H4 (cell line): ENCODE measurements at places on chromosomes 11 and 22. TPM values are rescaled to one million over a fixed set of nuclear protein-coding genes. Genes with fewer than 3 reads are reported as not detected.

DNA sequence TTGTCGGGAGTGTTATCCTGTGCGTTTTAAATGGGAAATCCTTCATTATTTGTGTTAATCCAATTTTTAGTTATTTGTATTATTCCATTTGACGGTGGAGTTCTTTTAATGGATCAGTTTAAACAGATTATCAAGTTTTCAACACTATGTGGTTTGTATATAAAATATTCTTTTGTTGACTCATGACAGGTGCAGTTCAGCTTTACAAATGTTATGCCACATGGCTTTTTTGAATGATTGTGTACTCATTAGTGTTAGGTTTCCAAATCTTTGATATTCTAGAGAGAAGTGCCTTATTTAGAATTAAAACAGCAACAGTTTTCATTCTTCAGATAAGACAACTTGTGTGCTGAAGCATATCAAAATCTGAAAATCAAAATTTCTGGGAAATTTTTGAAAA, 2.4 kb downstream of the JAM3 start:
- no peak for DNase-seq

- no peak for DNase-seq
Measured at GRCh38 chr11:36487619-36488018, 22.5 kb downstream of the TRAF6 start.

GRCh38 chr11:73229896-73230875, 12.1 kb downstream of the P2RY2 start:
- DNase-seq, result no peak

The MGAT3 gene
- total RNA-seq, result 0.80 and 1.1 TPM in 2 replicates

The GRIA4 gene
- 1.0 and 24.9 TPM in 2 replicates for total RNA-seq

DNA sequence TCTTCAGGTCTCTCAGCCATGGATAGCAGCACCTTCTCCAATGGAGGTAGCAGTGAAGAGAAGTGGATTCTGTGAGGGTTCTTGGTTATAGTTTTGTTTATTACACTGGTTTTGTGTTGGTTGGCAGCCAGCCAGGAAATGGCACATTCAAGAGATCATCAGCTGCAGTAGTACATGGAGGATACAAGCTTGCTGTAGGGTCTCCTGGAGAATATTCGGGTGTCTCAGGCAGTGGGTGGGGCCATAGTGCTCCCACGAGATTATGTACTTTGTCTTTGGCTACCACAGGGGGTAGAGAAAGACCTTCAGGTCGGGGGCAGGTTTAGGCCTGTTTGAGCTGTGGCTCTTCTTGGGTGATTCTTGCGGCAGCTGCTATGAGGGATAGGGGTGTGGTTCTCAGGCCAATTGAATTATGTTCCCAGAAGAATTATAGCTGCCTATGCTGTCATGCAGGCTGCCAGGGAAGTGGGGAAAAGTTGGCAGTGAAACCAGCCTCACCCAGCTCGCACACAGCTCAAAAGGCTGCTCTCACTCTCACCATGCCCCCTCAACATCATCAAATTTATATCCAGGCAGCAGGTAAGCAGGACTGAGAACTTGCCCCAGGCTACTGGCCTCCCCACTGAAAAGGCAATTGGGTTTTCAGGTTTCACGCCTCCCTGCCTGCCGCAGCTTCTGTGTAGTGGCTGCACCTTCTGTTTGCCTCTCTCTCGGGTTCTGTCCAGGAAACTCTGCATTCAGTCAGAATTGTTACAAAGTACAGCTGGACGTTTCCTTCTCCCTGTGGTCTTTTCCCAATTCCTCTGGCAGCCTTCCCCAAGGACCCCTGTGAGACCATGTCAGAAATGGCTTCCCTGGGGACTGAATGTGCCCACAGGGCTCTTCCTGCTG, 435.5 kb downstream of the LUZP2 start:
- no peak for DNase-seq

The CACNA1I gene
- total RNA-seq, result 0.19 TPM in 1 of 2 replicates, not detected in the other

The GAS2 gene
- 4.4 and 7.6 TPM in 2 replicates for total RNA-seq

- DNase-seq, result no peak
Measured at GRCh38 chr22:43448048-43448447, 36.2 kb downstream of the MPPED1 start.

The GP1BB gene
- 0.06 and 1.3 TPM in 2 replicates for total RNA-seq

GRCh38 chr22:44454113-44454769, 43.8 kb downstream of the RTL6 start:
- no peak for DNase-seq

GRCh38 chr22:18979957-18980356, 43.9 kb upstream of the PRODH start:
- DNase-seq, result no peak

The CELSR1 gene
- total RNA-seq, result 5.7 and 12.7 TPM in 2 replicates

GRCh38 chr11:90294526-90294925, 71.7 kb upstream of the CHORDC1 start:
- no peak for DNase-seq

GRCh38 chr11:42762348-42762747, 549.4 kb upstream of the API5 start:
- DNase-seq, result no peak

DNA sequence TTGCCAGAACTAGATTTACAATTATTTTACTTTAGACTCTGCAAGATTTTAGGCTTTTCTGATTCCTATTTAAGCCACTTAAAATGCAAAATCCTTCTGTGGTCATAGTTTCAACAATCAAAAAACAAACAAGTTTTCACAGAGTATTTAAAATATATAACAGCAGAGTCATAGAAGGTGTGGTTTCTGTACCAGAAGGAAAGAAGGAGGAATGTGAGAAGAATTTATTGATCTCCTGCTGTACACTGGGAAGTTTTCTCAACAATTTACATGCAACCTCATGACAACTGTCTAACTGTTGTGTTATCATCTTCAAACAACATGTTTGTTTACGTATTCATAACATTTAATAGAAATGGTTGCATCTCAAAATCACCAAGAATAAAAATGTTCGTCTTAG, 102.3 kb upstream of the CEP126 start:
- no peak for DNase-seq

- no peak for DNase-seq
Measured at GRCh38 chr22:49328630-49329405, 498.9 kb downstream of the BRD1 start.

- no peak for DNase-seq
Measured at GRCh38 chr11:46694072-46694471, 6.3 kb downstream of the ARHGAP1 start.

DNA sequence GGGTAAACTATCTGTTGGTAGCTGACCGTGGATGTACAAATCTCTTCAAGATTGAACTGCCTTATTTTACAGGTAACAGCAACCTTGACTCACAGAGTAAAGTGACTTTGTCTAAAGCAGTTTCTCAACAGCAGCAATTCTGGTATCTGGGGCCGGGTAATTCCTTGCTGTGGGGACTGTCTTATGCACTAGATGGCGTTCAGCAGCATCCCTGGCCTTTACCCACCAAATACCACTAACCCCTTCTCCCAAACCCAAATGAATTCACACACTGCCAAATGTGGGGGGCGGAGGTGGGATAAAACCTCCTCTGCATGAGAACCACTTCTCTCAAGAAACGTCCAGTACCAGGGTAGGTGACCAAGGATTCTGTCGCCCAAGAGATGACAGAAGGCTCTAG, 1.7 kb upstream of the INCENP start:
- no peak for DNase-seq

The CATSPERZ gene
- not detected in 2 replicates for total RNA-seq

The TRIM6 gene
- 6.4 and 11.2 TPM in 2 replicates for total RNA-seq

DNA sequence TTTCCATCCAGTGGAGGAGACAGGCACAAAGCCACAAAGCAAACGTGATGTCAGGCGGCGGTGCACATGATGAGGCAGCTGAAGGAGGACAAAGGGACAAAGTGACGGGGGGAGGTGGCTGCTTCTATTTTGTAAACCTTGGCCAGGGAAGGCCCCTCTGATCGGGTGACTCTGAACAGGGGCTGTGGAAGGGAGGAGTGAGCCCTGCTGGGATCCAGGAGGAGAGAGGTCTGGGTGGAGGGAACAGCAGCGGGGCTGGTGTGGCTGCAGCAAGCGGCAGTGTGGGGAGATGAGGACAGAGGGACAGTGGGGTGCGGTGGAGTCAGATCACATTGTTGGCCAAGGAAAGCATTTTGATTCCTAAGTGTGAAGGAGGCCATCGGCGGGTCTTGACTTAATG, 36.7 kb downstream of the SHISAL1 start:
- DNase-seq, result no peak

- no peak for DNase-seq
Measured at GRCh38 chr22:33056108-33056507, 2.1 kb downstream of the SYN3 start.

The PNPLA2 gene
- total RNA-seq, result 13.4 and 22.8 TPM in 2 replicates

The RBMXL2 gene
- total RNA-seq, result not detected in 2 replicates

The TBX10 gene
- total RNA-seq, result not detected in 2 replicates

The EFCAB6 gene
- total RNA-seq, result 2.6 TPM in 2 replicates

GRCh38 chr11:62306227-62306626, 7.4 kb upstream of the SCGB1D4 start:
- no peak for DNase-seq

- no peak for DNase-seq
Measured at GRCh38 chr11:108961095-108961494, 296.2 kb downstream of the DDX10 start.
